ENCODE measurements at places on chromosomes 6 and 20.

- no peak for DNase-seq
Measured at GRCh38 chr6:2919401-2919800, 16.3 kb upstream of the SERPINB9 start.

GRCh38 chr6:7479801-7480266 lies 61.6 kb upstream of the DSP start:
- peak; percentile 46 for DNase-seq

DNA sequence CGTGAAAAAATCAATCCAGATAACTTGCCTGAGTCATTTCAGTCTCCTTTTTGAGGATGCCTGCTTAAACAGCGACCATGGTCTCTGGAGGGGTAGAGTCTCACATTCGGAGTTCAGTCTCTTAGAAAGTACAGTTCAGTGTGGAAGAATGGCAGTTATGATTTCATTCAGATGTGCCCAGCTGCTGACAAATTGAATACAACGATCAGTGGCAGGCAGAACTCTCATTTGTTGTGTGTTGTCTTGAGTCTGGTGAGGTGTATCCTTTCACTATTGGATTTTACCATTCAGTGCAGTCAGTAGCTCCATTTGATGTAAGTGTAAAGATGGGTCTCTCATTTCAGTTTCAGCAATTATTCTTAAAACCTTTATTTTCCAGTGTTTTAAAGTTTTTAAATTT lies 639 bp upstream of the TULP4 start:
- no peak for DNase-seq

GRCh38 chr6:93079061-93079460 lies 340.3 kb downstream of the EPHA7 start:
- no peak for DNase-seq

DNA sequence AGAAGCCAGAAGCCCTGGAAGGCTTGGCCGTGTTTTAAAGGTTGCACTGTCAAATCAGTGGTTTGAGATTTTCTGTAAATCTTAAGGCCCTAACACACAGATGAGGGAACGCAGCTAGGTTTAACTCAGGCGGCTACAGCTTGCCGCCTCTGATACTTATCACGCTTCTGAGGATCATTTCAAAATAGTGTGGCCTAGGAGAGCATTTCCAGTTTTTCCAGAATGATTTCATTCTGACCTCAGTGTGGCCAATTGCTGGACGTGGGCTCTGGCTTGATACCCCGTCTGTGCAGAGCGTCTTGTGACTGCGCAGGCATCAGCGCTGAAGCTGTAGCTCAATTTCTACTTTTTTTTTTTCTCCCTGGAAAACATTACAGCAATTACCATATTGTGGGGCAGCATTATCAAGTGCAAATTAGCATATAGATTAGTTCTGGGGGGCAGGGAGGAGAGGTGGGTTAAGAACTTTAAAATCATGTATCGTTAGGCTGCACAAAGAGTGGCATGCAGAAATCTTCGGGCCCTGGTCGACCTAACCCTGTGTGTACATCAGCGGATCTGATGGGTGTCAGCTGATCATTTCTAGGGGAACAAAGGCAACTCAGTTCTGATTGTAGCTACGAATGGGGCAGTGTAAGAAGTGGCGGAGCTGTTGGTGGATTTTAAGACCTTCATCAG lies 105.0 kb upstream of the EEF1E1 start:
- no peak for DNase-seq

DNA sequence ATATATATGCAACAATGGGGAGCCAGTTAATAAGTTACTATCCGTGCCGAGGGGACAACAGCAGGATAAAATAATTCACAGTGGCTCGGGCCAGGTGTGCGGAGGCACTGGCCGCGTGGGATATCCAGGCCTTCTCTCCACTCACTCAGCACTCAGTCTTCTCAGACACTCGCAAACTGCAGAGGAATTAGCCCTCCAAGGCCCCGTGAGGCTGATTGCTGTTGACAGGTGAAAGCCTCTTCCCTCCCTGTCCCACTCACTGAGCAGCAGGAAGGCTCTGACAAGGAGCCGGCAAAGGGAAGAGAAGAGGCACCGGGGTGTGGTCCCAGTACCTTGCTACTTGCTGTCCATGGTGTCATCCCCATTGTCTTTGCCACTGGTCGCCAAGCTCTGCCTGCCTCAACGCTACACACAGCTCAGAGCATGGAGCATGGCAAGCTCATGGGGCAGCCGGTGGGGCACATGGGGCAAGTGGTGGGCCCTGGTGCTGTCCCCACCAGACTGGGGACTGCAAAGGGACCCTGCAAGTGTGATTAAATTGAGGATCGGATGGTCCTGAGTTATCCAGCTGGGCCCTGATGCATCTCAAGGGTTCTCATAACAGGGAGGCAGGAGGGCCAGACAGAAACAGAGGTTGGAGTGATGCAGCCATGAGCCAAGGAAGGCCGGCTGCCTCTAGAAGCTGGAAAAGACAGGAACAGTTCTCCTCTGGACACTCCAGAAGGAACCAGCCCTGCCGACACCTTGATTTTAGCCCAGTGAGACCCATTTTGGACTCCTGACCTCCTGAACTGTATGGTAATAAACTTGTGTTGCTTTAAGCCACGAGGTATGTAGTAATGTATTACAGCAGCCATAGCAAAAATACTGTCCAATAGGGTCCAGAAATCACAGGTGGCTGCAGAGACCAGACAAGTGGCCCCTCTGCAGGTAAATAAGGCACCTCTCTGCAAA lies 119.7 kb downstream of the PSMB1 start:
- no peak for DNase-seq

DNA sequence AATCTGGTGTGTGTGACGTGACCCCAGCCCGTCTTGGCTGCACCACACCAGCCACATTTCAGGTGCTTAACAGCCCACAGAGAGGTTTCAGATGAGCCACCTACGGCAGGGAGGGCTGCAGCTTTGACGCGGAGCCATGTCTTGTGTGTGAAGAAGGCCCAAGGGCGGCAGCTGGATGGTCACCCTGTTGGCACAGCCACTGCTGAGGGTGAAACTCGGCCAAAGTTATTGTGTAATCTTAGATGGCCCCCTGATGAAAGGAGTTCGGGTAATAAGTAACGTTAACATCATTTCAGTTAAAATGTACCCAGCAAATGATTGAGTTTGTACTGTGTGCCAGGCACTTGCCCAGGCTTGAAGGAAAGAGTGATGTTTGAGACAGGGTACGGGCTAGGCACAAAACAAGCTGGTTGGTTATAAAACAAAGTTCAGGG lies 97.2 kb downstream of the SSR1 start:
- no peak for DNase-seq

DNA sequence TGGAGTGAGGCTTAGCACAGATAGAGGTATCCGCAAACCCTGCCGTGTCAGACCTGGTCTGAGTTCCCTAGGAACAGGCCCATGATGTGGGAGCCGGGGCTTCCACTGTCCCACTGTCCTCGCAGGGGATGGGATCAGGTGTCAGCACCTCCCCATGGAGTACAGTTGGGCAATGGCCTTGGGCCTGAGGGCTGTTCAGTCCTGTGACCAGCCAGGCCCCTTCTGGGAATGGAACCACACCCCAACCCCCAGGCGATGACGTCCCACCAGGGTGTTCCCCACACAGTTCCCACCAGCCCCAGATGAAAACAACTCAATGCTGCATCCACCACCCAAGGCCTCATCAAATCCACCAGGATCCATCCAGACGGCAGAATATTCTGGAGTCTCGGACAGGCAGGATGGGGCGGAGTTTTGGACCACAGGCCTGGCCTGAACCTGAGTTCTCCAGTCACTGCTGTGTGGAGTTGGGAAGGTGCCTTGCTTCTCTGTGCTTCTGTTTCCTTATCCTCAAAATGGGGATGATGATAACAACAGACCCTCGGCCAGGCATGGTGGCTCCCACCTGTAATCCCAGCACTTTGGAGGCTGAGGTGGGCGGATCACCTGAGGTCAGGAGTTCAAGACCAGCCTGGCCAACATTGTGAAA lies 62.2 kb downstream of the UBE2V1 start:
- DNase-seq = no peak

- DNase-seq = peak; percentile 57
Measured at GRCh38 chr20:62476056-62476838, 452 bp upstream of the GATA5 start.

DNA sequence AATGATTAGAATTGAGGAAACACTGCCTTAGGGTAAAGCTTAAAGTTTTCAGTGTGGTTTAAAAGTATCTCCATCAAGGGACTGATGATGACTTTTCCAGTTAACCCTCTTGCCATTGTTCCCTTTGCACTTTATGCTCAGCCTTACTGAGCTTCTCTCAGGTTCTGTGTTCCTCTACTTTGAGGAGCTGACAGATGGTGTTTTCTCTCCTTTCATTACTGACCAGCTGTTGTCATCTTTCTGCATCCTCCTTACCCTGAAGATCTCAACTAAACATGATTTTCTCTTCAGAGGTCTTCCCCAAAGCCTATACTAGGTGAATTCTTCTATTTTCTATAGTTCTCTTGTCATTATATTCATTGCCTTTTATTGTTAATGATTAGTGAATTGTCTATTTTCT lies 475.6 kb upstream of the SYNCRIP start:
- no peak for DNase-seq

GRCh38 chr6:88119769-88120168 lies 46.4 kb downstream of the CNR1 start:
- peak; percentile 52 for DNase-seq

- no peak for DNase-seq
Measured at GRCh38 chr6:169816054-169816453, 64.6 kb downstream of the ERMARD start.

DNA sequence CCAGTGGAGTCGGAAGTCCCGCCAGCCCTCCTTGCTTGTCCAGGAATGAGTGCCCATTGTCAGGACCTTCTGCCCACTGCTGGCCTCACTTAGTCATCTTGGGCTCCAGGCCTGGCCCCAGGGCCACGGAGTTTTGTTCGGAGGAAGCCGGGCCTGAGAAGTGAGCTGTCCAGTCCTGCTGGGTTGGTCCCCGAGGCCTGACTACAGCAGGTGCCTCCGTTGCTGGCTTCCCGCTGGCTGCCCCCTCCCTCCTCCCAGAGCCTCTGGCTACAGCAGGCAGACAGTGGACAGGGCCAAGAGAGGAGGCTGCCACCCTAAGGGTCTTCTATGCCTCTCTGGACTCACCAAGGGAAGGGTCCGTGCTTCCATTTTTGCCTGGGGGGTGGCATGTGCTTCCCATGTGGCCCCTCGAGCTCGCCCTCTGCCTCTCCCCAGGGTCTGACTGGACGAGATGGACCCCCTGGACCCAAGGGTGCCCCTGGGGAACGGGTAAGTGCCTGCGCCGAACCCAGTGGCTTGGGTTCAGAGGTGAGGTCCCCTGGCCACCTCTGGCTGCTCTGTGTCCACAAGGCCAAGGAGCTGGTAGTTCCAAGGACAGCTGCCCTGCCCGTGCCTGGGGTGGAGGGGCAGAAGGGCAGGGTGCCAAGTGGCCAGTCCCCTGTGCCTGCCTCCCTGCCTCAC lies 2.8 kb downstream of the COL9A3 start:
- no peak for DNase-seq

DNA sequence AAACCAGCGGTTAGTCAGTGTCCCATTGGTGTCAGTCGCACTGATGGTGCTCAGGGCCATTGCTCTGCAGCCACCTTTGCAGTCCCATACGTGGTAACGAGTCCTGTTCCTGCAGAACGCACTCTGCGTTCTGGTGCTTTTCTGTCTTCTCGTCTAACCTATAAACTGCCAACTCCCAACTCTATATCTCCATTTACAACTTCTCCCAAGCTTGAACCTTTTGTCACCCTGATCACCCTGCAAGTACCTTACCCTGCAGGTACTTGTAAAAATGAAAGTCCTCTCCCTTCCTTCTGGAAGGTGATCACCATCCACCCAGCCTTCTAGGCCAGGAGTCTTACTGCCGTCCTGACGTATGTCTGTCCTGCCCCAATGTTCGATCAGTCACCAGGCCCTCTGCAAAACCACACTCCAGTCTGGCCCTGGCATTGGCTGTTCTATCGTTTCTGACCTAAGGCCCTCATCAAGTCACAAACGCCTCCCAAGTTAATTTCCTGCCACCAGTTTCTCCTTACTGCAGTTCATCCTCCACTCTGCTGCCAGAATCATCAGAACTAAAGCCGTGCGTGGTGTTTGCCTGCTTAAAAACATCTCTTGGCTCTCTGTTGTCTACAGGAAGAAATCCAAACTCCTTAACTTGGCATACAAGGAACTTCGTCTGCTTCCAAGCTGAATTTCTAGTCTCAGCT lies 7.9 kb downstream of the RREB1 start:
- no peak for DNase-seq

DNA sequence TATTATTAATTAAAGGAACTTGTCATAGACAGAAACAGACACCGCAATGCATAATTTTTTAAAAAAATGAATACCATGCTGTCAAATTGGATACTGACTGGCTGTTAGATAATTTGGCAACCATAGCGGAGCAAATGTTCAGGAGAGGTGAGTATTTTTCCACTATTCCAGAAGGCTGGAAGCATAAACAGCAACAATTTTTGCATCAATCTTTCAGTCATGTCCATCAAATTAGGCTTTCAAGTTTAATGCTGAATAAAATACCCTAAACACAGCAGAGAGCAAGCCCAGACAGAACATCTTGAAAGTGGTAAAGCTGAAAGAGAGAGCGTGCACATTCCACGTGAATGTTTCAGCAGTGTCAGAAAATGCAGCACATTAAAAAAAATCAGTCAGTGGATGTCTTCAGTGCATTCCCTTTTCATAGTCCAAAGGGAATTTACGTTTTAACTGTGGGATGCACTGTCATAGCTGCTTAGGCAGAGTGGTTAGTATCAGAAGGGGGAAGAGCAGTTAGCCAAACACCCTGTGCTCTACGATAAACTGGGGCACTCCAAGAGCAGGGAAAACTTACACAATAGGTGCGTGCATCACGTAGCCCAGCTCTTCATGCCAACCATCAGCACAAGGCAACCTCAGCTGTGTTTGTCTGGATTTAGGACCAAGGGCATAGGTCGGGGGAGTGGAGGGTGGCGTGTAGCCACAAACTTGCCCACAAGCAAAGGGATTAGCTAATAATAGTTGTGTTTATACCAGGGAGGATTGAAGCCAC lies 116.2 kb upstream of the STMND1 start:
- no peak for DNase-seq

GRCh38 chr6:40611912-40612311 lies 24.7 kb upstream of the LRFN2 start:
- no peak for DNase-seq

DNA sequence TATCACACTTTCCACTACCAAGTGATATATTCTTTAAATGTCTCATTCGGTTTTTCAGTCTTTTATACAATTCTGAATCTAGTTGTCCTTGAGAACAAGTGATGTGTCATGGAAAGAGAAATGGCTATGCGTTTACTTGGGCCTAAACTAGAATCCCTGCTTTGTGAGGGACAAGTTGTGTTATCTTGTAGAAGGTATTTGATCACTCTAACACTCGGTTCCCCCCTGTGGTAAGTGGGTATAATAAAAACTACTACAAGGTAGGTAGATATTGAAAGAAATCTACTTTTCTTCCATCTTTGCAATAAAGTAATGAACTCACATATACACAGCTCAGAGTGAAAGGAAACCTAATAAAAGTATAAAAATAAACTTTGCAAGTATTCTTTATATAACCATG lies 108.9 kb downstream of the MANEA start:
- no peak for DNase-seq

- DNase-seq = no peak
Measured at GRCh38 chr20:58557733-58558342, 42.6 kb upstream of the APCDD1L start.

DNA sequence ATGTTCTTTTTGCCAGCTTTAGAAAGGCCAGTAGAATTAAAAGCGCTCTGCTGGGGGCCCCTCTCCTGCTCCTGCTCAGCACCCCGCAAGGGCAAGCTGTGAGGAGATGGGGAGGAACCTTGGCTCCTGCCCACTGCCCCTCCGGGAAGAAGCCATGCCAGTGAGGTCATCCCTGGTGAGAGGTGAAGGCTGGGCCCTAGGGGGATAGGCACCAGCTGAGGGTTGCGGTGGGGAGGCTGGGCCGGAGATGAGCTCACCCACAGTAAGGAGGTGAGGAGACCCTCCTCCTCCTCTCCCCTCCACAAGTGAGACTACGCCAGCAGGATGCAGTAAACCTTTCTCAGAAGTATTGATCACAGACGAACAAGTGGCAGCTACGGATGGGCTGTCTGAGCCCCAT lies 32.1 kb downstream of the LRFN2 start:
- DNase-seq = no peak

All from hematopoietic multipotent progenitor cell treated with erythropoietin and hydrocortisone succinate and interleukin-3 and kit ligand, for 6 days (in vitro differentiated cells).